ENCODE measurements at places on chromosomes 2 and 18.

- no peak overlapping the region for H3K4me3 ChIP-seq
- no peak overlapping the region for H3K27ac ChIP-seq
- H3K27me3 ChIP-seq: no peaks in the 10 kb centered on the region
Measured at GRCh38 chr2:30267161-30267975, 36.0 kb downstream of the LBH start.

- no peaks in the 10 kb centered on the region for H3K4me1 ChIP-seq
- no peak for DNase-seq
- H3K36me3 ChIP-seq: no peaks in the 10 kb centered on the region
- H3K27me3 ChIP-seq: peaks cover 3% of the 10 kb centered on the region
Measured at GRCh38 chr18:8455661-8456614, 153.3 kb upstream of the RAB12 start.

GRCh38 chr2:171107803-171108202 is 52.9 kb downstream of the TLK1 start:
- no peak for DNase-seq
- no peak overlapping the region for H3K4me3 ChIP-seq
- no peak overlapping the region for H3K27ac ChIP-seq
- H3K27me3 ChIP-seq: no peaks in the 10 kb centered on the region

GRCh38 chr2:238108423-238109183 is 8.5 kb downstream of the ESPNL start:
- peaks cover 2% of the 10 kb centered on the region for H3K4me1 ChIP-seq
- H3K36me3 ChIP-seq: no peaks in the 10 kb centered on the region
- no peak for DNase-seq
- no peak overlapping the region for H3K4me3 ChIP-seq

GRCh38 chr18:55269622-55270021 is 310.4 kb upstream of the CCDC68 start:
- H3K27ac ChIP-seq: no peak overlapping the region
- peaks cover 19% of the 10 kb centered on the region for H3K4me1 ChIP-seq
- no peak overlapping the region for H3K4me3 ChIP-seq
- H3K27me3 ChIP-seq: no peaks in the 10 kb centered on the region
- DNase-seq: no peak

- no peak for DNase-seq
- H3K27ac ChIP-seq: peak overlapping the region; percentile 75
- peaks cover 35% of the 10 kb centered on the region for H3K4me1 ChIP-seq
- H3K4me3 ChIP-seq: no peak overlapping the region
Measured at GRCh38 chr2:191635333-191636234, 42.4 kb upstream of the NABP1 start.

GRCh38 chr2:191478799-191479679 is 198.9 kb upstream of the NABP1 start:
- DNase-seq: no peak
- peaks cover 8% of the 10 kb centered on the region for H3K36me3 ChIP-seq
- H3K4me1 ChIP-seq: peaks cover 14% of the 10 kb centered on the region
- no peak overlapping the region for H3K27ac ChIP-seq
- no peaks in the 10 kb centered on the region for H3K27me3 ChIP-seq
- no peak overlapping the region for H3K4me3 ChIP-seq

GRCh38 chr18:50170004-50170403 is 24.9 kb downstream of the MYO5B start:
- H3K27ac ChIP-seq: no peak overlapping the region
- no peaks in the 10 kb centered on the region for H3K36me3 ChIP-seq
- peaks cover 12% of the 10 kb centered on the region for H3K4me1 ChIP-seq
- DNase-seq: no peak

DNA sequence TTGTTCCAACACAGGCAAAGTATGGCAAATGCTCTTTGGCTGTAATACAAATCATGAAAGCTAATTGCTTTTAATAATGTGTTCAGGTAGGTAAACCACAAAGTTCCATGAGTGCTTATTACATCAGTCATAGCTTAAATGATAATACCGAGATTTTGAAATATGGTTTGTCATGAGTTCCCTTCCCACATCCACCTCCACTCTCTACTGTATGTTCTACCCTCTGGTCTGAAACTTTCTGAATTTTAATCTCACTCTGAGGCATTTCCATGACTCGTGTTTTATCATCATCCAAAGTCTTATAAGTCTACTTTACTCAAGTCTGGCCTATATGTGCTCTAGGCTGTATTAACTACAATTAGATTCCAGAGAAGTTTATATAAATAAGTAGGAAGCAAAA is 354.8 kb downstream of the AKAIN1 start:
- peaks cover 3% of the 10 kb centered on the region for H3K27me3 ChIP-seq
- DNase-seq: no peak
- no peaks in the 10 kb centered on the region for H3K4me1 ChIP-seq
- H3K36me3 ChIP-seq: no peaks in the 10 kb centered on the region

DNA sequence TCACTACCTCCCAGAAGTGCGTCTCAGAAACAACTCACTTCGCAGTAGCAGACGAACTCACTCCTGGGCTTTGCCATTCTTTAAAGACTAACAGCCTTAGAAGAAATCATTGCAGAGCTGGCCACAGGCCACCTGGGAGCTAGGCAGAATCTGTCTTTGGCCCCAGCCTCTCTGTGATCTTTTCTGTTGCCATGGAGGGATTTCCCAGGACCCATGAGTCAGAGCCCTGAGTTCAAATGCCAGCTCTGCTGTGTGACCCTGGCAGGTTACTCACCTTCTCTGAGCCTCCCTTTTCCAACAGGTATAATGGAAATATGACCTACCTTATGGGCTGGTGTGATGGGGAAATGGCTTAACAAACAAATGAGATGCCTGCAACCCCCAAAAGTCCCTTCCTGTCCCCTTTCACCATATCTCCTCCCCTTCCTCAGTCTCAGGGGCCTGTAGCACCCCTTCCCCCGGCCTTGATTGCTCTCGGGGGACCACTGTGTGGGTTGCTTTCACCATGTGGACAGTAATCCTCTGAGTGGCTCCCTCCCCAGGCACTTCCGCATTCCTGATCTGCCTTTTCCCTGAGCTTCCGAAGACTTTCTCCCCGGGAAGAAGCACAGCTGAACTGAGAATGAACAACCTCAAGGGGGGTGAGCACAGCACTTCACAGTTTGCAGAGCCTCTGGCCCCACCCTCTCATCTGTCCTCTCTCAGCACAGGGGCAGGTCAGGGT is 34.0 kb upstream of the SLC66A3 start:
- H3K4me1 ChIP-seq: peaks cover 15% of the 10 kb centered on the region
- peaks cover 8% of the 10 kb centered on the region for H3K27me3 ChIP-seq
- H3K27ac ChIP-seq: peak overlapping the region; percentile 79
- no peaks in the 10 kb centered on the region for H3K36me3 ChIP-seq
- no peak for DNase-seq

- no peak overlapping the region for H3K4me3 ChIP-seq
- no peak for DNase-seq
- peaks cover 43% of the 10 kb centered on the region for H3K4me1 ChIP-seq
Measured at GRCh38 chr2:15765686-15766302, 174.1 kb downstream of the DDX1 start.

- H3K36me3 ChIP-seq: no peaks in the 10 kb centered on the region
- H3K4me3 ChIP-seq: no peak overlapping the region
- H3K27me3 ChIP-seq: no peaks in the 10 kb centered on the region
- no peak for DNase-seq
Measured at GRCh38 chr2:82089518-82089917, 1785.0 kb upstream of the LRRTM1 start.

DNA sequence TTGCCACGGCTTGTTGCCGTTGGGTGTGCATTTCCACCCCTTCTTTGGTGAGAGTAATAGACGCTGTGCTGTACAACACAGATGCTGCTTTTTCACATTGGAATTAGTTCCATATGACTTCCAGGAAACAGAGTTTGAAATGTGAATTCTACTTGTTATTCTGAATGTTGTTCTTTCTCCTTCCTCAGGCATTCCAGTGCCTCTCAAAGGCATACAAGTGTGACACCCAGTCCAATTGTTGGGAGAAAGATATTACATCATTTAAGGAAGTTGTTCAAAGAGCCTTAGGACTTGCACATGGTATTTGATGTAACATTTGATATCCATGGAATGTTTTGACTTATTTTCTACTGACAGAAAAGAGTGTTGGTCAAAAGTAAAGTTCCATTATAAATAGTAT is 134.4 kb upstream of the LTBP1 start:
- H3K4me1 ChIP-seq: peaks cover 17% of the 10 kb centered on the region
- H3K27me3 ChIP-seq: no peaks in the 10 kb centered on the region
- DNase-seq: no peak
- H3K36me3 ChIP-seq: peaks cover 12% of the 10 kb centered on the region
- H3K4me3 ChIP-seq: no peak overlapping the region

- H3K27ac ChIP-seq: no peak overlapping the region
- no peak for DNase-seq
- H3K4me3 ChIP-seq: no peak overlapping the region
- H3K27me3 ChIP-seq: no peaks in the 10 kb centered on the region
Measured at GRCh38 chr2:238663586-238663985, 184.3 kb upstream of the TWIST2 start.

GRCh38 chr2:43228756-43229659 is 2.6 kb upstream of the ZFP36L2 start:
- H3K4me1 ChIP-seq: peaks cover 34% of the 10 kb centered on the region
- H3K4me3 ChIP-seq: peak overlapping the region; percentile 19
- H3K27me3 ChIP-seq: no peaks in the 10 kb centered on the region
- peaks cover 14% of the 10 kb centered on the region for H3K36me3 ChIP-seq
- peak overlapping the region; percentile 40 for H3K27ac ChIP-seq

GRCh38 chr18:42617221-42617620 is 498.3 kb downstream of the RIT2 start:
- H3K4me3 ChIP-seq: no peak overlapping the region
- peaks cover 16% of the 10 kb centered on the region for H3K4me1 ChIP-seq
- H3K27ac ChIP-seq: no peak overlapping the region
- no peak for DNase-seq

- H3K36me3 ChIP-seq: peaks cover 2% of the 10 kb centered on the region
- H3K4me3 ChIP-seq: no peak overlapping the region
- no peak for DNase-seq
- peaks cover 36% of the 10 kb centered on the region for H3K4me1 ChIP-seq
- H3K27me3 ChIP-seq: no peaks in the 10 kb centered on the region
Measured at GRCh38 chr2:46157966-46158310, 139.3 kb upstream of the EPAS1 start.

GRCh38 chr2:202136526-202136925 is 63.5 kb downstream of the KIAA2012 start:
- no peaks in the 10 kb centered on the region for H3K36me3 ChIP-seq
- no peak overlapping the region for H3K27ac ChIP-seq
- H3K27me3 ChIP-seq: no peaks in the 10 kb centered on the region
- H3K4me1 ChIP-seq: peaks cover 54% of the 10 kb centered on the region
- H3K4me3 ChIP-seq: no peak overlapping the region
- no peak for DNase-seq

GRCh38 chr18:22594155-22594690 is 176.5 kb upstream of the CTAGE1 start:
- peaks cover 7% of the 10 kb centered on the region for H3K27me3 ChIP-seq
- peaks cover 11% of the 10 kb centered on the region for H3K4me1 ChIP-seq
- H3K27ac ChIP-seq: no peak overlapping the region
- H3K36me3 ChIP-seq: peaks cover 4% of the 10 kb centered on the region

DNA sequence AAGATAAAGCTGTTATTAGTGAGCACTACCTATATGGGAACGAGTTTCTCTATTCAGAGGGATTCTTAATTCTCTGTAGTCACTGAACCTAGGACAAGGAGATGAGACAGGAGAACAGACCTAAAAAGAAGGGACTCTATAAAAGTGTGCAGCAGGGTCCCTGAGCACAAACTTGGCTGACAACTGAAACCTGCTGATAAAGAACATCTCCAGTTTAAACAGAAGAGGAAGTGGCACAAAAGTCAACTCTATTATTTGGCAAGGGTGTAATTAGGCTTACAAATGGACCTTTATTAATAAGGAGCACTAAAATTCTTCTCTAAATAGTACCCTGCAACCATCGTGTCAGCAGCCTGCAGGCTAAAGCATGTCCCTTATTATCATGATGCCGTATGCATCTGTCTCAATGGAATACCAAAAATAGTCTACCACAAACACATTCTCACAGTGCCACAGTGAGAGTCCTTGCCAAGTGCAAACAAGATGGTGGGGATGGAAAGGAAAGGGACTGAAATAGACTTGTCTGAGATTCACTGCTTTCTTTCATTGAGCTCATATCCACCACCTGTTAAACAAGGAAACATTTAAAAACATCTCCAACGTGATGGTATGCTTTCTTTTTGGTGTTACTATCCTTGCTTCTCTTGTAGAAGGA is 260.2 kb downstream of the INSIG2 start:
- no peak for DNase-seq
- H3K27me3 ChIP-seq: peaks cover 9% of the 10 kb centered on the region
- H3K4me1 ChIP-seq: no peaks in the 10 kb centered on the region
- H3K36me3 ChIP-seq: no peaks in the 10 kb centered on the region

- H3K4me1 ChIP-seq: peaks cover 2% of the 10 kb centered on the region
- no peak for DNase-seq
- no peaks in the 10 kb centered on the region for H3K27me3 ChIP-seq
- H3K4me3 ChIP-seq: no peak overlapping the region
- no peak overlapping the region for H3K27ac ChIP-seq
- no peaks in the 10 kb centered on the region for H3K36me3 ChIP-seq
Measured at GRCh38 chr2:173720306-173720705, 244.9 kb downstream of the SP3 start.

DNA sequence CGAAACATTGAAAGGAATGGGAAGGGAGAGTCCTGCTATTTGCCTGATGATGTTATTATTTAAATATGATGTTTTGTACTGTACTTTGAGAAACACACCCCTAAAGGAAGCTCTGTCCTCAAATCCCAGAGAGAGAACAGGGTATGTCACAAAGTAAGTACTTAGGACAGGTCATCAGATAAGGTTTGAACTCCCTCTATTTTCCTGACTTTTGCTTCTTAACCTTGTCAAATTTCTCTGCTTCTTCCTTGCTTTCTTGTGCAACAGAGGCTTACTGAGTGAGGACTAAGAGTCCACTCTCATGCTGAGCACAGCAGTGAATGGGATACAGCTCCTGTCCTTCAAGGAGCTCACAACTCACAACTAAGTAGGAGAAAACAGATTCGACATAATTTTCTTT is 3.7 kb downstream of the DGUOK start:
- no peak overlapping the region for H3K4me3 ChIP-seq
- H3K36me3 ChIP-seq: no peaks in the 10 kb centered on the region
- H3K27ac ChIP-seq: no peak overlapping the region
- no peaks in the 10 kb centered on the region for H3K27me3 ChIP-seq
- no peak for DNase-seq

- no peak overlapping the region for H3K27ac ChIP-seq
- DNase-seq: no peak
- peaks cover 6% of the 10 kb centered on the region for H3K4me1 ChIP-seq
- no peak overlapping the region for H3K4me3 ChIP-seq
Measured at GRCh38 chr2:132419235-132419634, 2.6 kb downstream of the GPR39 start.

DNA sequence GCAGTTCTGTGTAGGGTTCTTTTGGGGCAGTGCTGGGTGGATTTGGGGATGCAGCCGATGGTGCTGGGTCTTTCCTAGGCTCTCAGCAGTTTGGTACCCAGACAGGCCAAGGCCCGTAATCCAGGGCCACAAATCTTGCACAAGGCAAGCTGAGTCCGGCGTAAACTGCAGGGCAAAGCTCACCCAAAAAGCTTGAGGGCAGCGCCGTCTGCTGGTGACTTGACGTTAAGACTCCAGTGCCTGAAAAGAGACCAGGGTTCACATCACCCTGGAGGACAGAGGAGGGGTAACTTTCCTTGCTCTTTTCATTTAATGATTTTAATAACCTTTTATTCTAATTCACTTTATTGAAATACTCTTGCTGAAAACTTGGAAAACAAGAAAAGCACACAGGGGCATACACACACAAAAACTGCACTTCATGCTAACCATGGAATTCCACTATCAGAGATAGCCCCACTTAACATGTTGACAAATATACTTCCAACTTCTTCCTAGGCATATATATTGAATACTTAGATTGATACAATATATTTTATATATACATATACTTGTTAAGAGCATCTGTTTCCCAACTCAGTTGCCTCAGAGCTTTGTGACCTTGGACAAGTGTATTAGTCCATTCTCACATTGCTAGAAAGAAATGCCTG is 38.9 kb downstream of the CNGA3 start:
- peak; percentile 40 for DNase-seq
- H3K36me3 ChIP-seq: no peaks in the 10 kb centered on the region
- peaks cover 11% of the 10 kb centered on the region for H3K4me1 ChIP-seq
- H3K27ac ChIP-seq: no peak overlapping the region
- peaks cover 14% of the 10 kb centered on the region for H3K27me3 ChIP-seq
